ENCODE measurements at places on chromosomes 7 and 10.
A peak's percentile ranks its signal among the peaks of the same experiment; 100 is the strongest.

- DNase-seq: no peak
Measured at GRCh38 chr7:99331002-99331401, 5.3 kb downstream of the ARPC1A start.

DNA sequence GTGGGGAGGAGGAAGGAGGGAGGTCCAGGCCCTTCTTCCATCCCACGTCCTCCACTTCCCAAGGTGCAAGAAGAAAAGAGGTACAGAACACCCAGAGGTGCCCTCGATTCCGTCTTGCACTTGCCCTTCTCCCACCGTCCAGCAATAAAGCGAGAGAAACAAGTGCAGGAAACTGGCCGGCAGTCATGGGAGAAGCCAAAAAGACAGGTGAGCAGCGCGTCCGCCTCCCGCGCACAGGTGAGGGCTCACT, 1.3 kb downstream of the C10orf95 start:
- DNase-seq: no peak

DNA sequence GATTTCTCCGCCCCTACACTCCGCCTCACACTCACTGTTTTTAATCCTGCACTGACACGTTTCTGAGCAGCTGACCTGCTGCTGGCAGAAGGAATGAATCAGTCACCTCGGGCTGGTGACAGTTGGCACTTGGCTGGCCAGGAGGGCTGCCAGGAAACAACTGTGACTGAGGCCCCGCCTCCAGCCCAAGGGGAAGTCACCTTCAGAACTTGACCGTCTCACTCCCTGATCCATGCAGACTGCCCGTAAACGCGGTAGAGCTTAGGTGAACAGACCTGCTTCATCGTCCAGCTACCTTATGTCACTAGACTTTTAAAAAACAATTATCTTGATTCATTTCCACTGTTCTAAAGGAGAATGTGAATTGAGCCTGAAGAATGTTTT, 107.5 kb downstream of the DOCK1 start:
- no peak for DNase-seq

DNA sequence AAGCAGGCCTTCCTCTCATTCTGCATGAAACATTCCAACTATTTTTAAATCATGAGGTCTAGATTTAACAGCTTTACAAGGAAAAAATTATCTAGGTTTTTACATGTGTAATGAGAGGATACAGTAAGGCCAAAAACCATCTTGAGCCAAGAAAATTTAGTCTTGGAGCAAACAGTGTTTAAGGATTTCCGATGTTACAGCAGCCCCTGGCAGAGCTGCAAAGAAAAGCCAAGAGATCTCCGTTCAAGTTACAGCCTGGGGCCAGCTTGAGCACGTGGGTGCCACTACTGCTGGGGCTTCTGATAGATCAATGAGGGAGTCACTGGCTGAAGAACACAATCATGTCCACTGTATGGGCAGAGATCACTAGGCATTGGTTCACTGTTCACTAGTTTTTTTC, 156.2 kb downstream of the EVX1 start:
- DNase-seq: no peak

GRCh38 chr10:5904227-5904626, 14.2 kb downstream of the FBH1 start:
- DNase-seq: no peak

GRCh38 chr7:28630350-28630749, 218.0 kb downstream of the CREB5 start:
- DNase-seq: no peak

DNA sequence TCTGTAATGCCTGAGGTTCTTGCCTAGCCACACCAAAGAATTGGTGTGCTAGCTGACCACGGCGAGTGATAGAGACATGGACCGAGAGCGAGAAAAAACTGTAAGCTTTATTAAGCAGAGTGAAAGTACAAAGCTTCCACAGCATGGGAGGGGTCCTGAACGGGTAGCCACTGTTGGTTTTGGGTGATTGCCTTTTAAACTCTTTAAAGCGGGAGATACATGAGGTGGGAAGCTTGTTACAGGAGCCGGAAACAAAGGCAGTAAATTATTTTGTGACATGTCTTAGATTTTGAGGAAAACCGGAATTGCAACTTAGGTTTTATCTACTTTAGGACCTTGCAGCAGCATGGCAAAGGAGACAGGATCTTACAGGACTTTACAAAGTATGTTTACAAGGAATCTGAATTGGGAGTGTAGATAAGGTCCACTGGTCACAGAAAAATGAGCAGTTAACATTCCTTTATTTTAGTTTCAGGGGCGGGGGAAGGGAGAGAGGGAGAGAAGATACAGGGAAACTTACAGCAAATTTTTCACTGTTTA, 252.7 kb upstream of the MBL2 start:
- no peak for DNase-seq

- DNase-seq: no peak
Measured at GRCh38 chr7:107643407-107643806, 17.2 kb upstream of the SLC26A4 start.

DNA sequence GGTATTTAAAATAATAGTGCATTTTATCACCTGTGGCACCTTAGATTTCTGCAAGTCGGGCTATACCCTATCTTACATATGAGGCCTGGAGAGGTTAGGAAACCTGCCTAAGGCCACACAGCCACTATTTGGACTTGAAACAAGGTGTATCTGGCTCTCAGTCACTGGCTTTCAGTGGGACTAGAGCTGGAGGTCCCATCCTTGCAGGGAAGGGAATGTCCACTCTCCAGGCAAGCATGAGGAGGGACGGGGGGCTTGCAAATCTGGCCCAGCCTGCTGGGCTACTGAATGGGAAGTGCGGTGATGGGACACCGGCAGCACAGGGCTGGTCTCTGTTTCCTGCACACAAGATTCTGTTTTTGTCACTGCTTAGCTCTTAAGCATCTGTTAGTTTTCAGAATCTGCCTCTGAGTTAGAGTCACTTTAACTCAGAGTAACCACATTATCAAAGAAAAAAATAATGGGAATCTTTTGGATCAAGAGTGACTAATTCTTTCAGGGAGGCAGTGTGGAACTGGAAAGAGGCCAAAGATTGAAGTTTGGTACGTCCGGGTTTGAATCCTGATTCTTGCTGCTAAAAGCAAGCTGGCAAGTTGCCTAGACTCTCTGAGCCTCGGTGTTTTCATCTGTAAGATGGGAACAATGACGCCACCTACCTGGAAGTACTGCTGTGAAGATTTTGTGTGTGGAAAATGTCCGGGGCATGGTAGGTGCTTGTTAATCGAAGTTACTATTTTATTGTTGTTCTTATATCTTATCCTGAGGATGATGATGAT, 33.8 kb upstream of the HABP2 start:
- no peak for DNase-seq

- DNase-seq: no peak
Measured at GRCh38 chr7:23210506-23210905, 28.7 kb downstream of the NUP42 start.

- DNase-seq: no peak
Measured at GRCh38 chr10:60989400-60989876, 45.5 kb upstream of the RHOBTB1 start.

DNA sequence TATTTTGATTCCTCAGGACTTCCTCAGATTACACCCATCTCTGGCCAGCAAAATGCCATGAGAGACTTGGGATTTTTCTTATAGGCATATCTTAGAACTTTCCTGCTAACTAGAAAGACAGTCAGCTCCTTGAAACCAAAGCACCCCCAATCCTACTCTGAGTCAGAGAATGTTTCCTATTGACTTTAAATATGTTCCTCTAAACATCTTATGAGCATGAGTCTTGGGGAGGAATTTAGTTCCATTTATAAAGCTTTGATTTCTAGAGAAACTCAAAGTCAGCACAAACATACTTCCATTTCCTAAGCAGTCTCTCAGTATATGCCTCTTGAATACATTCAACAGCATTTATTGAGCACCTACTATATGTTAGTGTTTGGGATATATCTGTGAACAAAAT, 128.5 kb downstream of the INHBA start:
- DNase-seq: no peak

DNA sequence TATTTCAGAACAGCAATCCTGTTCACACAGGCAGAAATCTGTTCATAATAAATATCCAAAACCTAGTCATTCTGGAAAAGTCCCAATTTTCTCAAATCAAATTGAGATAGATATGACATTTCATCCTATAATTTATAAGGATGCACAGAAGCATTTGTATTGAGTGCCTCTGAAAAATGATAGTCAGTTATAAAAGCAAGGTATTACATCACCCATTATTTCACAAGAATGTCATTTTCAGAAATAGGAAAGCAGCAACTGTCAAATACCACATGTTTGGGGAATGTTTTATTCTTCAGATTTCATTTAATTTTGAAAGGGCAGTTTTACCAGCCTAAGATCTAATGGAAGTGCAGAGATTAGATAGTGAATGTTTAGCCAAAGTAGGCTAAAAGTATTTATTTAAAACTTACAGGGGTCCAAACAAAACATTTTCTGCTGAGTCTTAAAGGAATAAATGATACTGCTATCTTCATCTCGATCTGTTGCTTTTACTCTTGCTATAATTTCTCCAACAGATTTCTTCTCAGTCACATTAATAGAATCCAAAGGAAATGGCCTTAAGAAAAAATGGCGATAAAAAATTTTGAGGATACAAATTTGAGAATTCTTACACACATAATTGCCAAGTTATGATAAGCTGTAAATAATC, 185.8 kb downstream of the HGF start:
- DNase-seq: no peak

DNA sequence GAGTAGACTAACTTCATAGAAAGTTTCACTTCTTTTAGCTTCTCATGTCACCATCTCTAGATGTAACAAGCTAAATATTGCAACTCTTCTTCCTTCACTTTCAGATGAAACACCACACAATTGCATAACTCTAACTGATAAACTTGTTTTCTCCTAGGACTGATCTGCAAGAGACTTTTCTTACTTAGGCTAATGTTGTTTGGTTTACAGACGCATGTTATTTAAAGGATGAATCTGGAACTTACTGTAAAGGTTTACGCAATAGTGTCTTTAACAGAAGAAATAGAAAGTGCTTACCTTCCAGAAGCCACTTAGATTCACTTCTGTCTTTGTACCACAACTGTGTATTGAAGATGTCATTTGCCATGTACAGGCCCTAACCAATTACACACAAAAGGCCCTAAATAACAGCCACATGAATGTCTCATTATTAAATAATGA, 22.1 kb upstream of the ZC3HAV1 start:
- DNase-seq: no peak

- peak; percentile 83 for DNase-seq
Measured at GRCh38 chr7:35975851-35976454, 175.1 kb downstream of the SEPTIN7 start.

DNA sequence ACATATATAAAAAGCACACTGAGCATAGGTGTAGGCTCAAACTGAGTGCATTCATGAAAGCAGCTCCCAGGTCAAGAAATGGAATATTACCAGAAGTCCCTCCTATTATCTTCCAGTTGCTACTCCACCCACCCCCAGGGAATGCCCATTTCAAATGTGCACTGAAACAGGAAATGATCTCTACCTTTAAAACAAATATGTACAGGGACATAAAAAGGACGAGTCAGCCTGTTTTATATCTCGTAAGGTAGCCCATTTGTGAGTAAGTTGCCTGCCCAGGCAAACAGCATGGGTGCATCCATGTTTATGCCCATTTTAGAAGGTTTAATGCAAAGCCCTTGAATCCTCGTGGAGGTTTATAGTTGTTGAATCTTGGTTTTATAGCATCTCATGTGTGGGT, 10.4 kb downstream of the FFAR4 start:
- DNase-seq: no peak

- DNase-seq: no peak
Measured at GRCh38 chr10:209357-209756, 74.1 kb downstream of the ZMYND11 start.

- no peak for DNase-seq
Measured at GRCh38 chr7:117251687-117252086, 71.2 kb downstream of the WNT2 start.

GRCh38 chr10:13801156-13801906, 214.6 kb downstream of the PRPF18 start:
- no peak for DNase-seq

- no peak for DNase-seq
Measured at GRCh38 chr7:109256762-109257560, 687.3 kb downstream of the DNAJB9 start.

DNA sequence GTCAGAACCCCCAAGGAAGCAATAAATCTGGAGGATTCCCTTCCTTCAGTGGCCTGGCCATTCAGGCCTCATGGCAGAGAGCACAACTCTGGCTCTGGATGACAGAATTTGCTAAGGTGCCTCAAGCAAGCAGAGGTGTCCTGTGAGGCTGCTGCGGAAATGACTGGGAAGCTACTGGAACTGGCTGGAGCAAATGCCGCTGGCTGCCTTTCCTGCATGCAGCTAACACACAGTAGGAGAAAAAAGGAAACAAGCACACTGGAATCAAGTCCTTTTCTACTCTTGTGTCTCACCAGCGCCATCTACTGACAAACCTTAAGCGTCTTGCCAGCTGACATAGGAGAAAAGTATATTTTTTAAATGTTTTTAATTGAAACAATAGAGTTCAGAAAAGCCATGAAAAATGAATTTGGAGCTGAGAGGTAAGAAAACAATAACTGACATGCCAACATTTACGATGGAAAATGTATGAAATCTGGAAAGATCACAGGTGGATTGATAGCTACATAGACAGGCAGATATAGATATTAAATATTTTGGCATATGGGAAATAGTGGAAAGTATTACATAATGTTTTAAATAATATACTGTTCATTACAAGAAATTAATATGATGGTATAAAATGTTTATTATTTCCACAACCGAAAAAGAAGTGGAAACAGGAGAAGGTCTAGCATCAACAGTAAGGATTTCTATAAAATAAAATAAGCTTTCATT, 951.6 kb downstream of the ANKRD7 start:
- peak; percentile 53 for DNase-seq

DNA sequence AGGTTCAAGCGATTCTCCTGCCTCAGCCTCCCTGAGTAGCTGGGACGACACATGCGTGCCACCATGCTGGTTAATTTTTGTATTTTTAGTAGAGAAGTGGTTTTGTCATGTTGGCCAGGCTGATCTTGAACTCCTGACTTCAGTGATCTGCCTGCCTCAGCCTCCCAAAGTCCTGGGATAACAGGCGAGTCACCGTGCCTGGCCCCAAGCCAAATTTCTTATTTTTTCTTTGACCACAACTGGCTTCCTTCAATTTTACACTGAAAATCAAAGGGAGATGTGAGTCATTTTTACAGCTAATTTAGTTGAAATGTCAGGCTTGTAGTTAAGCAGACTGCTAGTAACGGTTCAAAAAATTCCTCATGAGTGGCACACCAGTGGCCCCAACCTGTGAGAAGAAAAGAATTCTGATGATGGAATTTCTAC, 7.8 kb downstream of the RNF216 start:
- no peak for DNase-seq

GRCh38 chr10:116687633-116688032, 54.7 kb downstream of the HSPA12A start:
- no peak for DNase-seq
